ENCODE measurements at places on chromosomes 6 and 20.

DNA sequence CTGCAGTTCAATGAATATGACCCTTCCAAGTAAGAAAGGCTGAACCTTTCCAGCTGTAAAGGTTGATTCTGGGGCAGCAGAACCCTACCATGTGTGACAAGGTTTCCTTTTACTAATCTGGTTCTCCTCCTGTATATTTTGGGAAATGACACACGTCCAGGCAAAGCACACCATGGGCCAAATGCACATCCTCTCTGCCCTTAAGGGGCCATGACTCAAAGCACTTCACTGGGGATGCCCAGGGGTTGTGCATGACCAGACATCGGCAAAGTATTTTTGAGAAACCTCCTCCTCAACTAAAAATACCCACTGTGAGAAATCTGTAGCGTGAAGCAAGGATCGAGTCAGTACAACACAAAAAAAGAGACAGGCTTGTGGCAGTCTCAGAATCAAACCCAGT is 174.7 kb downstream of the BACH2 start:
- no peak for DNase-seq

DNA sequence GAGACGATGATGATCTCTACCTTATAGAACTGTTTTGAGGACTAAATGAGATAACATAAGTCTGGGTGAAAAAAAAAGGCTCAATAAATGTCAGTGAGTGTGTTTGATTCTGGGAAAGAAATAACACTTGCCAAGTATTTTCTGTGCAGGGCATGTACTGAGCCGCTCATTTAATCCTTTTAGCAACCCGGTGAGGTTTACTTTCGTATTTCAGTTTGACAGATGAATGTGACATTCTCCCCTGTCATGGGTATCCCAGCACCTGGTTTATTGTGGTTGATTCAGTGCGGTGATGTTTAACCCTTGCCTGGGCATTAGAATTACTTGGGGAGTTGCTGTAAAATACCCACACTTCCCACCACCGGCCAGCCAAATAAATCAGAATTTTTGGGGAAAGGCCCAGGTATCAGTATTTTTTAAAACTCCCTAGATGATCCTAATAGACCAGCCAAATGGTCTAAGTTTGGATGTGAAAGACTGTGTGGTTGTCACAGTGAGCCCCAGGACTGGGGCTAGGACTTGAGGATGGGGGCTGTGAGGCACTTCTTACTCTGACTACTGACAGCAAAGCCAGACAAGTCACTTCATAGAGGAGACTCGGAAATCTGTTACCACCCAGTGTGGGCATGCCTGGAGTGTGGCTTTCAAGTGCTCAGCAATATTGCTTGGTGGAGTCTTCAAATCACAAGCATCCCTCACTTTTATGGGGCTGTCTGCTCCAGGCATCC is 100.2 kb upstream of the KCNG1 start:
- no peak for DNase-seq

- no peak for DNase-seq
Measured at GRCh38 chr6:36631326-36632011, 37.3 kb downstream of the SRSF3 start.

GRCh38 chr6:148231572-148231971 is 111.1 kb upstream of the SASH1 start:
- no peak for DNase-seq

GRCh38 chr6:89368999-89369398 is 16.5 kb upstream of the UBE2J1 start:
- DNase-seq = no peak

GRCh38 chr6:53023323-53023722 is 28.2 kb upstream of the GSTA4 start:
- DNase-seq = no peak

DNA sequence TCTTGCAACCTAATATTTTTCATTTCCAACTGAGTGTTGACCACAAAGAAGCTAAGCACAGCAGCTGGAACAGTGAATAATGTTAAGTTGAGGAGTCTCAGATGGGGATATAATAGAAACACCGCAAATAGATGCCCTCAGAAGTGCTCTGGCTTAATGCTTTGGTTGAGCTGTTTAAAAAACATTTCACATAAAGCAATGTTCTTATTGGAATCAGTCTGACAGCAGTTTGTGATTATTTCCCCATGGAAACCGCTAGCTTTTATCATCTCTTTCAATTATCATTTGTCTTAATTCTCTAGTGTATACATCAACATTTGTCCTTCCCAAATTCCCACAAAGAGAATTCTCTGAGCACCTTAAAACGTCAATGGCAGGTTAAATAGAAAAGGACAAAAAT is 30.8 kb downstream of the METTL24 start:
- DNase-seq = no peak

GRCh38 chr20:54550776-54551396 is 75.5 kb downstream of the DOK5 start:
- DNase-seq = no peak

DNA sequence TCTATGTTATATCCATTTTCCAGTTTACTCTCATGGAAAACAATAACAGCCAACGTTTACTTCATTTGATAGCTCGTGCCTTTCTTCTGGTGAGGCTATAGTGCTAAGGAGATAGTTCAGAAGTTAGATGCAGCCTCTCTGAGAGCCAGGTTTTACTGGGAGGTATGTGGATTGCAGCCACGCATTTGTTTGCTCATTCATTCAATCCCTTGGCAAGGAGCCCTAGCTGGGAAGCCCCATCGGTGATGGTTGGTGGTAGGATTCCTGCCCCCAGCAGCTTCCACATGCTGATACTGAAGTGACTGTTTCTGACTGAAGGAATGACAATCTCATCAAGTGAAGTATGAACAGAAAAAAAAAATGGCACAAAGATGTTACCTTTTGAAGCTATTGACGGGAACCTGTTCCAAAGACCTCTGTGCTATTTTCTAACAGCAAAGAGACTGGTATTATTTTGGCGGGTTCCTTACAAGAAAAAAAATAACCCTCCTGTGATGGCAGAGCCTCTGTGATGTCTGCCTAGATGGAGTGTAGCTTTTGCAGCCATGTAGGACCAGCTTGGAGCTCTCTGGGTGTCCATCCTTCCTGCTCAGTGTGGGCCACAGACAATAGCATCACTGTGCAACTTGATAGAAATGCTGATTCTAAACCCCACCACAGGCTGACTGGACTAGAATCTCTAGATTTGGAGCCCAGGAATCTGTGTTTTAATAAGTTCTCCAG is 30.6 kb downstream of the SNAP25 start:
- DNase-seq = no peak
